ENCODE measurements at places on chromosomes 2 and 18.

DNA sequence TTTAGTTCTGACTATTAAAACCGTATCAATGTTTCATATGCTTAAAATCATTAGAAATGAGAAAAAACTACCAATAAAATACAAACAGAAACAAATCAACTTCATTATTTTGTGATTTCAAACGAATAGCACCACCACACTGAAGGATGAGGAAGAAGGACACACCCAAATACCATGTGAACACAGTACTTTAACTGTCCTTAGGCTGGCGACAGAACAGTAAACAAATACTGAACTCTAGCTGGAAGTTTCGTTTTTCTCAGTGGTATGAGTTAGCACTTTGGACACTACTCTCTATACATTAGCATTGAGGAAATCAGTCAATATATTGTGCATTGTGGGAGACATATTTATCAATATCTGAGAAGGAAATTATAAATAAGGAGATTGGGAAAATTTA is 202.4 kb upstream of the AGAP1 start:
- no peak for DNase-seq

DNA sequence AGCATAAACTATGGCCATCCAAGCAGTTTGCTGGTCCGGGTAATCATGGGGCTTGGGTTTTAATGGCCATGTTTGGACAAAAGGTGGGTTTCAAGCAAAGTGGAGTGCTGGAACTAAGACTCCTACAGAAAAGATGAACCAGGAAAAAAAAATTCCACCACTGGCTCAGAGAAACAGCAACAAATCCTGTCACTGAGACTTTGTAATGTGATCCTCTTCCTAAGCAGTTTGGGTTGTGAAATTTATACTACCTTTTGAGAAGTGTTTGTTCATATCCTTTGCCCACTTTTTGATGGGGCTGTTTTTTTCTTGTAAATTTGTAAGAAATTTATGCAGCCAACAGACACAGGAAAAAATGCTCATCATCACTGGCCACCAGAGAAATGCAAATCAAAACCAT is 40.2 kb downstream of the MRPL33 start:
- DNase-seq: no peak

DNA sequence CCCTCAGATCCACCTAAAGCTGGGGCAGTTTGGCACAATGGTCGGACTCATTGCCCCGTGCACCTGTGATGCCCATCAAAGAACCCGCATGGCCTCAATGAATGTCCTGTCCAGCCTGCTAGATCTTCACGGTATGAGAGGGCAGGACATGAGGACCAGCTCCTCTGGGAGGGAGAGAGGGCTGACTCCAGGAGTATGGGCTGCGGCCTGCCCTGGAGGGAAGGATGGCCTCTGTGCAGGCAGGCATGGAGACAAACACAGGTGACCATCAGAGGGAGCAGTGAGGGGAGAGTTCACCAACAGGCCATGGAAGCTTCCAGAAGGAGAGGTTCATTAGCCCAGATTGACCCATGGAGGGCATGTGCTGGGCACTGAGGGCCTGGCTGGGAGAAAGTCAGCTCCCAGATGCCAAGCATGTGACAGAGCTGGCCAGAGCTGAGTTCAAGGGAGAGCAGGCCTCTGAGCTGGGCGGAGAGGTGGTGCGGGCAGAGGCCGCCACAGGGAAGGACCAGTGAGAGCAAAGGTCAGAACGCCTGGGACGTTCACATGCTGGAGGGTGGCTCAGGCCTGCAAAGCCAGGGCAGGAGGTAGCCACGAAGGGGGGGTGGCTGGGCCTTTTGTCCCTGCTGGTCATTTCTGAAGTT is 36.2 kb downstream of the HJURP start:
- DNase-seq: no peak

DNA sequence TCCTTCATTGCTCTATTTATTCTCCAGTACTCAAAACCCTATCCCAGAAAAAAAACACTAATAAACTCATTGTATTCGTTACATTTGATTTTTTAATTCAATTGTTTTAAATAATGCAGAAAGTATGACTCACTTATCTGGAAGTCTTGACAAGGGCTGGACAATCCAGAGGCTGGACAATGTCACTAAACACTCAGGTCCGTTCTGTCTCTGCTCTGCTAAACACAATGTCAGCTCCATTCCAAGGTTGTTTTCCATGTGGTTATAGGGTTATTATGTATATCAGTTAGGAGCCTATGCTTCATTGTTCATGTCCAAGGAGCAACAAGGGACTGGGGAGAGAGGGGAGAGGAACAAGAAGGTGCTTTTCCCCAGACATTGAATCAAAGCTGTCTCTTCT is 125.5 kb downstream of the IRS1 start:
- DNase-seq: no peak

GRCh38 chr2:205720451-205720902 is 38.2 kb downstream of the NRP2 start:
- DNase-seq: no peak

GRCh38 chr2:42104621-42105020 is 56.8 kb downstream of the PKDCC start:
- DNase-seq: no peak

- DNase-seq: no peak
Measured at GRCh38 chr2:109382951-109383350, 230.8 kb downstream of the SEPTIN10 start.

DNA sequence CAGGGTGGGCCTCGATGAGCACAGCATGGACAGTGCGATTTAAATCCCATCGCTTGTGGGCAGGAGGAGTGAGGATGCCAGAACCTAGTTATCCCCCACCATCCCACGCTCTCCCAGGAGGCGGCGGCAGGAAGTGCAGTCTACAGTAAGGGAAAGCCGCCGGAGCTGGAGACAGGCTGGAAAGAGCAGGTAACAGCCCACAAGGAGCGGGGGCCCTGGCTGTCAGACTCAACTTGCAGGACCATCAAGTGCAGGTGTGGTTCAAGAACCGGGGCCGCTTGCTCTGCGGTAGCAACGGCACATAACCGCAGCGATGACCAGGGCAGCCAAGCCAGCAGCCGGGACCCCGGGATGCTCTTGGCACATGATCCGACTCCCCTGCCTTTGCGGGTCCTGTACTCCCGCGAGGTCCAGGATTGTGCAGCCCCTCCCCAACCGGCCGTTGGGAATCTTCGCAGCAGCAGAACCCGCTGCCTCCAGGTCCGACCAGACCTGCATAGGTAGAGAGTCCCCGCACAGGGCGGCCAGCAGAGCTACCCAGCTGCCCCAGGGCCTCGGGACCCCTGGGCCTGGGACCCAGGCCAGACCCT is 82.1 kb downstream of the BIN1 start:
- DNase-seq: no peak

DNA sequence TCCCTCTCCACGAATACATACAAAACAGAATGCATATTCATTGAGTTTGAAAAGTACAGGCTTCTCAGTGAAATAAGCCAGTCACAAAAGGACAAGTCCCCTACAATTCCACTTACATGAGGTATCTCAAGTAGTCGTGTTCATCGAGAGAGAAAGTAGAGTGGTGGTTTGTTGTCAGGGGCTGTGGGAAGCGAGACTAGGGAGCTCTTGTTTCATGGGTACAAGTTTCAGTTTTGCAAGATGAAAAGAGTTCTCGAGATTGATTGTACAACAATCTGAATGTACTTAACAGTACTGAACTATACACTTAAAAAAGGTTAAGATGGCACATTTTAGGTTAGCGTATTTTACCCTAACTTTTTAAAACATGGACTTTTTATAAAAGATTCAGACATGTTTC is 71.5 kb upstream of the TTC39C start:
- DNase-seq: no peak

DNA sequence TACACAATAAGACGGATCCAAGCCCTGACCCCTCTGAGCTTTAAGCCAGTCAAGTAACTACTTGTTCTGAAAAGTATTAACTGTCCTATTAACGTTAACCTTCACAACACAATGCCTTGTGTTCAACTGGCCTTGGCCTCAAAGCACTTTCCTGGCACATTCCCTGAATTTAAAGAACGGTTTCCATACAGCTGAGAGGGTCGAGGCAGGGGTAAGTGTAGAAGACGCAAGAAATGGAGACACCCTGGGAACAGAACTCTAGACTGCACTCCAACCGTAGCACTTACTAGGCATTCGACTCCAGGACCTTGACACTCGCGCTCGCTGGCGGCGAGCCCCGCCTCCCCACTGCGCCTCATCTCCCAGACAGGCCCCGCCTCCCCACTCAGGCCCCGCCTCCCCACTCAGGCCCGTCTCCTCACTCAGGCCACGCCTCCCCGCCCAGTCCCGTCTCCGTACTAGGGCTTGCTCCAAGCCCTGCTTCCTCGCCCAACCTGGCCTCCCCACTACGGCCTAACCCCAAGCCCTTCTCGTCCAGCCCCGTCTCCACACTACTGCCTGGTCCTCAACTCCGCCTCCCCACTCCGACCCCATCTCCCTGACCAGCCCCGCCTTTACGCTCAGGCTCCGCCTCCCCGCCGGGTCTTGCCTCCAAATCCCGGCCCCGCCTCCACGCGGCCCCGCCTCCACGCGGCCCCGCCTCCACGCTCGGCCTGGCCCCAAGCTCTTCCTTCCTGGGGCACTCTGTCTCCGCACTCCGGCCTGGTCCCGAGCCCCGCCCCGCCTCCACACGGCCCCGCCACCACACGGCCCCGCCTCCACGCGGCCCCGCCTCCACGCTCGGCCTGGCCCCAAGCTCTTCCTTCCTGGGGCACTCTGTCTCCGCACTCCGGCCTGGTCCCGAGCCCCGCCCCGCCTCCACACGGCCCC is 887 bp upstream of the TMEM87B start:
- DNase-seq: peak; percentile 97

DNA sequence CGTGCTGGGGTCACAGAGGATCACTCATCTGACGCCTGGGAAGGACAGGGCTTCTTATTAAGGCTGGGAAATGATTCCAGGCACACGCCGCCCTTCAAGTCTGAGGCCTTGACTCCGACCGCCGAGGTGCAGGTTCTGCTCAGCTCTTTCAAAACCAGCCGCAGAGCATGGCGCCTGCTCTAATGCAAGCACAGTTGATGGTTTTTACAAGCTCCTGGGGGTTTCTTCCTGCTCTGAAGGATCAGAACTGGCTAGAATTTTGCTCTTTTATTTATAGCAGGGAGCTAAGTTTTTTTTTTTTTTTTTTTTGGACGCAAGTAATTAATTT is 32.0 kb downstream of the CDCA7 start:
- DNase-seq: no peak

- no peak for DNase-seq
Measured at GRCh38 chr2:195388028-195388427, 269.0 kb upstream of the SLC39A10 start.

DNA sequence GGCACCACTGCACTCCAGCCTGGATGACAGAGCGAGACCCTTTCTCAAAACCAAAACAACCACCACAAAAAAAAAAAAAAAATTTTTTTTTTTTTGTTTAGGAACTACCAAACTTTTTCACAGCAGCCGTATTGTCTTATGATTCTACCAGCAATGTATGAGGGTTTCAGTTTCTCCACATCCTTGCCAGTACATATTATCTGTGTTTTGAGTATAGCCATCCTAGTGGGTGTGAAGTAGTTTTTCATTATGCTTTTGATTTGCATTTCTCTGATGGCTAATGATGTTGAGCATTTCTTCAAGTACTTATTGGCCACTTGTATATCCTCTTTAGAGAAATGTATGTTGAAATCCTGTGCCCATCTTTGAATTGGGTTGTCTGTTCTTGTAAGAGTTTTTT is 51.7 kb downstream of the COX7A2L start:
- DNase-seq: no peak

DNA sequence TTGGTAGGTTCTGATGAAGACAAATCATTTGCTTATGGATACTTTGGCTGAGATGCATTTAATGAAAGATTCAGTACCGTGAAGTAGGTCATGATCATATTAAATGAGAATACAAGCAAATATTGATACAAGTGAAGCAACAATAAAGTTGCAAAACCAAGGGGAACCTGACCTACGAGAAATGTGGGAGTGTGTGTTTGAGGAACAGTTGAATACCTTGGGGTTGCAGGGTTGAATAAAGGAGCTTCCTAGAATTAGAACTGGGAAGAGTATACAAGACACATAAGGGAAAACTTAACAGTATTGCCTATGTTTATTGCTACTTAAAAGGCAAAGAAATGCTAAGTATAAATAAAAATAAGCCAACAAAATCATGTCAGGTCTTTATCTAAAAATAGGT is 702.9 kb downstream of the ERBB4 start:
- DNase-seq: no peak

DNA sequence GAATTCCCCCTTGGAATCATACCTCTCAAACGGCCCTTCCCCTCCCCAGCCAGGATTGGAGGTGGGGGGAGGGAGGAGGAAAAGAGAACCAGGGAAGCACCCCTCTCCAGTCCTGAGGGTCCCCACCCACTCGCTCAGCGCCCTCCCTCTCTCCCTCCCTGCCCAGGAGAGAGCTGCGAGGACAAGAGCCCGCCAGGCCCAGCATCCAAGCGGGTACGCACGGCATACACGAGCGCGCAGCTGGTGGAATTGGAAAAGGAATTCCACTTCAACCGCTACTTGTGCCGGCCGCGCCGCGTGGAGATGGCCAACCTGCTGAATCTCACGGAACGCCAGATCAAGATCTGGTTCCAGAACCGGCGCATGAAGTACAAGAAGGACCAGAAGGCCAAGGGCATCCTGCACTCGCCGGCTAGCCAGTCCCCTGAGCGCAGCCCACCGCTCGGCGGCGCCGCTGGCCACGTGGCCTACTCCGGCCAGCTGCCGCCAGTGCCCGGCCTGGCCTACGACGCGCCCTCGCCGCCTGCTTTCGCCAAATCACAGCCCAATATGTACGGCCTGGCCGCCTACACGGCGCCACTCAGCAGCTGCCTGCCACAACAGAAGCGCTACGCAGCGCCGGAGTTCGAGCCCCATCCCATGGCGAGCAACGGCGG is 14.4 kb downstream of the HOXD3 start:
- DNase-seq: no peak
